ENCODE measurements at places on chromosomes 1 and 21. TPM values are rescaled to one million over a fixed set of nuclear protein-coding genes. Genes with fewer than 3 reads are reported as not detected.

Gene SSU72
- total RNA-seq: 85.9 TPM

DNA sequence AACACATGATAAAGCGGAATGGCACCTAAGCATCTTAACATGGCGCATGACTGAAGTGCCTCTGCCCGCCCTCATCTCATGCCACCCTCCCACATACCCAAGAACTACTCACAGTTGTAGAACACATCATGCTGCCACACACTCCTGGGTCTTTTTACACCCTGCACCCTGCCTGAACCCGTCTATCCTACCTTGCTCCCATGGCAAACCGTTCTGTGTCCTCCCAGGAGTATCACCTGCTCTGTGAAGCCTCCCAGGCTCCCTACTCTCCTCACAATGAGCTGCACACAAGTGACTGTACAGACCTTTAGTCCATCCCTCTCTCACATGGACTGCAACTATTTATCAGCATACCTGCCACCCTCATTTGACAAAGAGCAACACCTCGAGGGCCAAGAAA, 144.0 kb downstream of the TGFBR3 start:
- H3K4me3 ChIP-seq: no peak overlapping the region
- no peak for DNase-seq
- peaks cover 51% of the 10 kb centered on the region for H3K4me1 ChIP-seq
- H3K27ac ChIP-seq: no peak overlapping the region
- no peaks in the 10 kb centered on the region for H3K27me3 ChIP-seq
- H3K36me3 ChIP-seq: peaks cover 8% of the 10 kb centered on the region

DNA sequence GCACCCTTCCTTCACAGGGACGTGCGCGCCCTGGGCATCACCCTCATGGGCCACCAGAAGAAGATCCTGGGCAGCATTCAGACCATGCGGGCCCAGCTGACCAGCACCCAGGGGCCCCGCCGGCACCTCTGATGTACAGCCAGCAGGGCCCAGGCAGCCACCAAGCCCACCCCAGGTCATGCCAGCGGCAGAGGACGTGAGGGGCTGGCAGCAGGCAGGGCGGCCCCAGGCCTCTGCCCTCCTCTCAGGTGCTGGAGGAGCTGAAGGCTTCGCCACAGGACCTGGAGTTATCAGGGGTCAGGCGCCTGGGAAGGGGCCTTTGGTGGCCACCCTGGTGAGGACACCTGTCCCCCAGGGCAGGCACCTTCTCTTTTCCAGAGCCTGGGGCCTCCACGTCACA, 34.8 kb upstream of the C1QA start:
- H3K36me3 ChIP-seq: no peaks in the 10 kb centered on the region

DNA sequence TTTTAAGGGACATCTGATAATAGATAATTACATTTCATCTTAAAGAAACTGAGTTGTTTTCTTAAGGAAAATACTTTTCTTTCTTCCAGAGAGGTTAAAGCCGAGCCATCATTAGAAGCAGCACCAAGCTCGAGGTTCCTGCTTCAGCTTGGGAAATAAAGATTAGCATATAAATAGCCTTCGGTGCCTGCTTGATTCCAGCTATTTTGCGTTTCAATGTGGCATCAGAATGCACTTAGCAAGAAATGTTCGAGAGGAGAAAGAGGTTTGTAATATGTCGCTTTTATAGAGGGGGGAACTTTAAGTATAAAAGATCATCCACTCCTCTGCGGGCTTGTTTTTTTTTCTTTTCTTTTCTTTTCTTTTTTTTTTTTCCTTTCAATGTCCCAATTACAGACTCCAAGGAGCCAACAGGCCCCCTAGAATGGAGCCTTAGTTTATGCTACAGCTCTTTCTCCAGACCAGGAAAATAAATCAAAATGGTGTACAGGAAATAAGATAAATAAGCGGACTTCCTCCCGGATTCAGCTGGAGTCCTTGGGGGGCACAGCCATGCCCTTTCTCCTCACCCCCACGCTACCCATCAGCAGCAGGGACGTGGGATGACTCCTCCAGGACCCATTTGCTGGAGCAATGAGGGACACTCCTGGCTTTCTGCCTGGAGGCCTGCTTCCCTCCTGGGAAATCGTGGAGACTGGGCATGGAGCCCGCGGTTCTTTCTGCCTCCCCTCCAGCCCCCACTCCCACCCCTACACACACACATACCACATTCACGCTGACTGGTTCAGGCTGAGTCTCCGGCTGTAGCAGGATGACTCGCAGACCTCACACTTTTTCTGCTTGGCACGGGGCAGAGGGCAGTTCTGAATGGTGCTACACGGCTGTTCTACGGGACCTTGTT, 131.6 kb downstream of the RRAGC start:
- DNase-seq: peak; percentile 90
- peaks cover 36% of the 10 kb centered on the region for H3K27me3 ChIP-seq
- peak overlapping the region; percentile 41 for H3K4me3 ChIP-seq
- H3K36me3 ChIP-seq: no peaks in the 10 kb centered on the region
- H3K4me1 ChIP-seq: peaks cover 19% of the 10 kb centered on the region

- H3K4me1 ChIP-seq: no peaks in the 10 kb centered on the region
- no peak for DNase-seq
- no peaks in the 10 kb centered on the region for H3K36me3 ChIP-seq
- H3K27ac ChIP-seq: no peak overlapping the region
- no peaks in the 10 kb centered on the region for H3K27me3 ChIP-seq
- no peak overlapping the region for H3K4me3 ChIP-seq
Measured at GRCh38 chr1:165152727-165153126, 203.8 kb downstream of the LMX1A start.

Gene FAM167B
- 1.6 TPM for total RNA-seq

Gene SDC3
- 47.2 TPM for total RNA-seq

- no peaks in the 10 kb centered on the region for H3K36me3 ChIP-seq
- no peaks in the 10 kb centered on the region for H3K27me3 ChIP-seq
- H3K4me3 ChIP-seq: no peak overlapping the region
- H3K27ac ChIP-seq: no peak overlapping the region
Measured at GRCh38 chr1:237393632-237394031, 351.6 kb downstream of the RYR2 start.

Gene ITGB2
- 7.6 TPM for total RNA-seq

Gene FCRLB
- 3.8 TPM for total RNA-seq

GRCh38 chr1:6483017-6483760, 8.3 kb downstream of the PLEKHG5 start:
- no peak overlapping the region for H3K27ac ChIP-seq
- H3K27me3 ChIP-seq: peaks cover 37% of the 10 kb centered on the region
- no peak overlapping the region for H3K4me3 ChIP-seq
- DNase-seq: no peak

GRCh38 chr1:207004931-207005830, 27.4 kb downstream of the C1orf116 start:
- peaks cover 76% of the 10 kb centered on the region for H3K4me1 ChIP-seq
- peak; percentile 90 for DNase-seq
- H3K4me3 ChIP-seq: peak overlapping the region; percentile 10
- H3K27ac ChIP-seq: peak overlapping the region; percentile 94

Gene CFAP45
- total RNA-seq: not detected

Gene ERG
- 14.5 TPM for total RNA-seq

Gene KRTAP12-2
- total RNA-seq: not detected

DNA sequence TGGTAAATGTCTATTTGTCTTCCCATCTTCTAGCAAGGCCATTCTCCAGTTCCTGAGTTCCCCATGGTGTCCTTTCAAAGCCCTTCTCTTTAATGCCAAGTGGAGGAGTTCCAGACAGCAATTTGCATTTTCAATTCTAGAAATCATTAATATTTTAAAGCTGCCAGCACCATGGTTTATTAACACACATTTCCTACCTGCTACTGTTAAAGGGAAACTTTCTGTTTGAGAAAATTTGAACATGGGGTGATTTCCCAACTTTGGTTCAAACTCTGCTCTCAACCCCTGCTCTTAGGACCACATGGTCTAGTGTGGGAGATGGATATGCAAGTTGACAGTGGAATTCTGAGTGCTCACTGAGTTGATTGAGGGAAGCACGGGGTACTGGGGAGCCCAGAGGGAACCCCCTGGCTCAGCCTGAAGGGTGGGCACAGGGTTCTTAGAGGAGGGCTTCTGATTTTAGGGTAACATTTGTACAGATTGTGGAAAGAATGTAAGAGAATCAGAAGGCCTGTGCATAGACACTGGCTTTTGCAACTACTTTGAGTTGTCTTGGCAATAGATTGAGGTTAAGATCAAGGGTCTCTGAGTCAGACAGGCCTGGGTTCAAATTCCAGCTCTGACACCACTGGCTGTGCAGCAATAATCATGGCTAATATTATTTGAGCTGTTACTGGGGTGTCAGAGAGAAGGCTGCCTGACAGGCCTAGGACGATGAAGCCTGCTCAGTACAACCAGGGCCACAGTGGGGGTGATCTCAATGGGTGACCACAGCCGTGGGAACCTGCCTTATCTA, 97.8 kb downstream of the BEND5 start:
- H3K4me3 ChIP-seq: no peak overlapping the region
- no peaks in the 10 kb centered on the region for H3K27me3 ChIP-seq
- H3K4me1 ChIP-seq: peaks cover 20% of the 10 kb centered on the region
- no peaks in the 10 kb centered on the region for H3K36me3 ChIP-seq

- no peak overlapping the region for H3K27ac ChIP-seq
- no peaks in the 10 kb centered on the region for H3K27me3 ChIP-seq
- no peak for DNase-seq
Measured at GRCh38 chr21:42665026-42665425, 11.6 kb downstream of the PDE9A start.

- H3K4me3 ChIP-seq: no peak overlapping the region
- no peak overlapping the region for H3K27ac ChIP-seq
- no peaks in the 10 kb centered on the region for H3K27me3 ChIP-seq
- no peaks in the 10 kb centered on the region for H3K36me3 ChIP-seq
- H3K4me1 ChIP-seq: peaks cover 8% of the 10 kb centered on the region
- no peak for DNase-seq
Measured at GRCh38 chr1:63882048-63882704, 108.4 kb downstream of the ROR1 start.

DNA sequence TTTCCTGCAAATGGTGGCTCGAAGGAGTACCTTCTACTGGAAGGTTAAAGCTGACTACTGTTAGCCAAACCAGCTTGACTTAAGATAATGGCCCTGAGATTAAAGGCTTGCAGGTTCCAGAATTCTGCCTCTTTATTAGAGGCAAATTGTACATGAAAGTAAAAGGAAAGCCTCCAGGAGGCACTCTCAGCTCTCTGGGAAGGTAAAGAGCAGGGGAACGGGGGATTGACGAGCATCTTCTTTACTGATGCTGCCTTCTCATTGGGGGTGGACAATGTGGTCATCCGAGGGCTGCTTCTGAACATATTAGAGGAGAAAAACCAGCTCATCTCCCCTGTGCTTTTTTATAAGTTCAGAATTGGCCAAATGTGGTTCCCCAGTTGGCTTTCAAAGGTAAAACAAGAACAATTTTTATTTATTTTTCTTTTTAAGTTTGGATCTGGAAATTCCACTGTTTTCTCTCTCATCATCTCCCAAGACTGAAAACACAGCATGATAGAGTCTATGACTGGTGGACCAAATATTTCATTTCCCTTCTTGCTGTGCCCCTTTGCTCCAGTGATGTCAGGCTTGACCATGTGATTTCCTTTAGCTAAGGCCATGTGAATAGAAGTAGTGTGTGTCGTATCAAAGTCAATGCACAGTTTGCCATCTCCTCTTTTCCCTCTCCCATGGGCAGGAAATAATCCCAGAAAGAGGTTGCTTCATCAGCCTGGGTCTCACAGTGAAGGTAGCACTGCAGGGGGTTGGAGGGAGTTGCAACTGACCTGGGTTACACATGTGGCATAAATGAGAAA, 292.7 kb downstream of the PRDM2 start:
- no peak overlapping the region for H3K27ac ChIP-seq
- H3K27me3 ChIP-seq: no peaks in the 10 kb centered on the region
- H3K4me1 ChIP-seq: no peaks in the 10 kb centered on the region
- H3K4me3 ChIP-seq: no peak overlapping the region

Gene TIE1
- 18.5 TPM for total RNA-seq

DNA sequence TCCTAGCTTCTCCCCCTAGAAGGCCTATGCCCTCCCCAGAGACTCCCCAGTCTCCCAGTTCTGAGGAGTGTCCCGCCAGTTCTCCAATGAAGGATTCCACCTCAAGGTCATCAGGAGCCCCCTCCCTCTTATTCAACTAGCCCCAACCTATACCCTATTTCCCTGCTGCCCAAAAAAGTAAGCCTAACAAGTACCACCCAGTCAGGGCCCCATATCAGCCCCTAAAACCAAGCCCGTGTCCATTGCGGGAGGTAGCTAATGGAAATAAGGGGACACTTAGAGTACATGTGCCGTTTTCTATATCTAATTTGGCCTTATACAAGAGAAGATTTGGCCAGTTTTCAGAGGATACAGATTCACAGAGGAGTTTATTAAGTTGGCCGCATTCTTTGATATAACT, 416.2 kb downstream of the MATN1 start:
- no peaks in the 10 kb centered on the region for H3K4me1 ChIP-seq
- DNase-seq: no peak
- no peak overlapping the region for H3K4me3 ChIP-seq
- H3K27ac ChIP-seq: no peak overlapping the region
- H3K36me3 ChIP-seq: no peaks in the 10 kb centered on the region

Gene SEC16B
- 16.1 TPM for total RNA-seq

DNA sequence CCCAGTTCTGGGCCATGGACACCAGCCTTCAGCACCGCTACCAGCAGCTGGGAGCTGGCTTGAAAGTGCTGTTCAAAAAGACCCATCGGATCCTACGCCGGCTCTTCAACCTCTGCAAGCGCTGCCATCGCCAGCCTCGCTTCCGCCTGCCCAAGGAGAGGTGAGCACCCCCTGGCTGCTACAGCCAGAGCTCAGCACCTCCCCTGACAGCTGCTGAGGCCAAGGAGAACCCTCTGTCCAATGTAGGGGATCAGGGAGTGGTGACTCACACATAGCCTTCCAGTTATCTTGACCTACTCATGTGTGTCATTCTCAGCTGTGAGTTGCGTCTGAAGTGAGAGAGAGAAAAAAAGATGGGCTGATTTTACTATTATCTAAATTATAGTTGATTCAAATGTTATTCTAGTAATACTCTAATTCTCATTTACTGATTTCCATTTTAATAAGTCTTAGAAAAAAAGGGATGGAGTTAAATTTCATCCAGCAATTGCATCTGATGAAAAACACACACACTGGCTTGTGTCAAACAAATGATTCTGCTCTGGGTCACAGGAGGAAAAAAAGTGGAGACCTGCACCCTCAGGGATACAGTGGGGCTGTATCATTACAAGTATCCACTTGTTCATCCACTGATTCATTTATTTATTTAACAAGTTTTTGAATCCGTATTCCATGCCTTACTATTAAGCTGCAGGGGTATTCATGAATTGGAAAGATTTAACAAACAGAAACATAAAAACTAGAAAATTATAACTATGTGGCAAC, 108.0 kb downstream of the BRINP2 start:
- DNase-seq: no peak
- no peaks in the 10 kb centered on the region for H3K36me3 ChIP-seq
- no peaks in the 10 kb centered on the region for H3K27me3 ChIP-seq
- no peak overlapping the region for H3K4me3 ChIP-seq

DNA sequence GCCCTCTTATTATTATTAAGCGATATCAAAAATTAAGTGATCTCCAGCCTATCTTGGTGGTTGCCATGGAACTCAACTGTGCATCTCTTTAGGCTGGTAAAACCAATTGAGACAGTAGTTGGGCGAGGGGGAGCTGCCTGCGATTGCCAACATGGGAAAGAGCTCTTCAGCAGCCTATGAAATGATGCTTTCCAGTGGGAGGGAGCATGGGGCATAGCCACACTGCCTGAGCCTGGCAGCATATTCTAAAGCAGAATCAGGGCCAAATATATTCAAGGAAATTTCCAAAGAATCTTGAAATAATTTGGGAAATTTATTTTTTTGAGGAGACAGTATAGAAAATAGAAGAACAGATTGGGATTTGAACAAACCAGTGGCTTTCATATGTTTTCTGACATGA, 126.9 kb upstream of the DNAH14 start:
- no peaks in the 10 kb centered on the region for H3K36me3 ChIP-seq
- H3K4me1 ChIP-seq: no peaks in the 10 kb centered on the region
- no peak overlapping the region for H3K4me3 ChIP-seq
- no peak overlapping the region for H3K27ac ChIP-seq
- H3K27me3 ChIP-seq: no peaks in the 10 kb centered on the region
